ENCODE measurements at places on chromosomes 7 and 10. TPM values are rescaled to one million over a fixed set of nuclear protein-coding genes. Genes with fewer than 3 reads are reported as not detected.

EBLN1 gene
- total RNA-seq = not detected

OR2A42 gene
- not detected for total RNA-seq

LDB3 gene
- total RNA-seq = 953 TPM

PKD2L1 gene
- not detected for total RNA-seq

SH2D4B gene
- total RNA-seq = not detected

All from right cardiac atrium (tissue), 5 donors.